ENCODE measurements at places on chromosomes 13 and 19.
A peak's percentile ranks its signal among the peaks of the same experiment; 100 is the strongest.

DNA sequence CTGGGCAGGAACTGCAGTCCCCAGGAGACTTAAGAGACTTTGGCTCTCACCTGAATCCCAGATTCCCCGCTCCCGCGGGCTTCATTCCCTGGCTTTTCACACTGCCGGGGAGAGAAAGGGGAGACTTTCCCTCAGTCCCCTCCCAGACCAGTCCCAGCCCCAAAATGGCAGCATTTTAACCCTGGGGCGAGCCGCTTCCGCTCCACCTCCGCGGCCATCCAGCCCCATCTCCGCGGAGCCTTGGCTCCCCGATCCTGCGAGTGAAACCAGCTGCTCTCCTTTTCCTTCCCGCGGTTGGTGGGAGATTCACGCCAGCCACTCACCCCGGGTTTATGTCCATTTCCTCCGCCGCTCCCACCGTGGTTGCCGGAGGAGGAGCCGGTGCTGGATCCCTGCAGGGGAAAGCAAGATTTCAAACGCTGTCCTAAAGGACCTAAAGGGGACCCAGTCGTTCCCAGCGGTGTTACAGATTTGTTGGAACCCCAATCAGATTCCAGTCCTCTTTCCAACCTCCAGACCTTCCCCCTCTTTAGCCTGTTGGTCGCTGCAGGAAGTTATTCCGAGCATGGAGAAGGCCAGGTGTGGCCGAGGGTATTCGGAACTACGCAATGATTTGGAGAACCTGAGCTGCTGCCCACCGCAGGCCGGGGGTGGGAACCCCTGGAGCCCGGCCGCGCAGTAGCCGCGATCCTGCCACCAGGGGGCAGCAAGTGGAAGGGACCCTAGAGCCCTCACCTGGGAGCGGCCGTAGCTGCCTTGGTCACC lies 3.4 kb downstream of the DMKN start:
- peak; percentile 81 for DNase-seq

GRCh38 chr19:57667228-57667627 lies 1.5 kb upstream of the ZSCAN4 start:
- no peak for DNase-seq

- DNase-seq, result no peak
These were observed 407.2 kb downstream of the KCNRG start for GRCh38 chr13:50422181-50423148.

DNA sequence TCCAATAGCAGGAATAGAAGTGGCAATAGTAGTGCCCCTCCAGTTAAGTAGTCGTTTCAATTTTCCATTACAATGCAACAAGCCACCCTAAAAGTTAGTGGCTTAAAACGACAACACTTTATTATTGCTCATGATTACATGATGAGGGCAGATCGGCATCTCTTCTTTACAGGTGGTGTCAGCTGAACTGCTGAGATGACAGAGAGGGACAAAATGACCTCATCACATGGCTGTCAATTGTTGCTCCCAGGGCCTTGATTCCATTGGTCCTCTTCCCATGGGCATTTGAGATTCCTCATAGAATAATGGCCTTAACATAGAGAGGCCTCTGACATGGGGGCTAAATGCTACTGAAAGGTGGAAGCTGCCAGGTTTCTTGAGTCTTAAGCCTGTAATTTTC lies 679.8 kb upstream of the KLHL1 start:
- DNase-seq, result no peak

DNA sequence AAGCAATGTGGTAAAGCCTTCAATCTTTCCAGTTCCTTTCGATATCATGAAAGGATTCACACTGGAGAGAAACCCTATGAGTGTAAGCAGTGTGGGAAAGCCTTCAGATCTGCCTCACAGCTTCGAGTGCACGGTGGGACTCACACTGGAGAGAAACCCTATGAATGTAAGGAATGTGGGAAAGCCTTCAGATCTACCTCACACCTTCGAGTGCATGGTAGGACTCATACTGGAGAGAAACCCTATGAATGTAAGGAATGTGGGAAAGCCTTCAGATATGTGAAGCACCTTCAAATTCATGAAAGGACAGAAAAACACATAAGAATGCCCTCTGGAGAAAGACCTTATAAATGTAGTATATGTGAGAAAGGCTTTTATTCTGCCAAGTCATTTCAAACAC lies 15.6 kb upstream of the ZNF763 start:
- no peak for DNase-seq

GRCh38 chr13:110338441-110339101 lies 31.5 kb downstream of the COL4A2 start:
- DNase-seq, result no peak

DNA sequence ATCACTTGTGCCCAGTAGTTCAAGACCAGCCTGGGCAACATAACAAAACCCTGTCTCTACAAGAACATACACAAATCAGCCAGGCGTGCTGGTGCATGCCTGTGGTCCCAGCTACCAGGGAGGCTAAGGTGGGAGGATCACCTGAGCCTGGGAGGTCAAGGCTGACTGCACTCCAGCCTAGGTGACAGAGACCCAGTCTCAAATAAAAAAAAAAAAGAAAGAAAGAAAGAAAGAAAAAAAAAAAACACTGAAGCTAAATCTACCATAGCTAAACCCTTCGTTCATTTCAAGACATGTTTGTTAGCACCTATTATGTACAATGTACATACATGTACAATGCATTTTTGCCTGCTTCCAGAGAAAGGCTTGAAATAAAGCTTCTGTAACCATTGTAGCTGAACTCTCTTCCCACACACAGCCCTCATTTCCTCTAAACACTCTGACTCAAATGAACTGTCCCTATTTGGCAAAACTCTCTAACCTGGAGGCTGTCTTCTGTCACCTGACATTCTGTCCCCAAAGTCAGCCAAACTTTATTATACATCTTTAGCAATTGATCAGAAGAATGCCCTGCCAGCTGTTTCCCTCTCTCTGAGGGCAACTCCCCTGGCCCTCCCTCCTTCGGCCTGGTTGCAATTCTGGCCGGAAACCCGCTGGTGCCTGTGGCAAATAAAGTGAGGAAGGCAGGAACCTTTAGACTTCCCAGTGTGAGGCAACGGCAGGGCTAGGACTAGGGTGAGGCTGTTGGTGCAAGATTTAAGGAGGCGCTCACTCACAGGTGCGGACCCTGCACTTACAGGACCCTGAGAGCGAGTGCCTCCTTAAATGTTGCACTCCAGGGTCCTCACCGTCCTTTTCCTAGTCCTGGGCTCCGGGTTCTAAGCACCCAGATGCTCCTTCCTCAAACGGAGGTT lies 1.8 kb downstream of the ETHE1 start:
- peak; percentile 27 for DNase-seq

GRCh38 chr13:103716718-103717117 lies 650.5 kb upstream of the SLC10A2 start:
- DNase-seq, result no peak
